ENCODE measurements at places on chromosomes 16 and 17.

DNA sequence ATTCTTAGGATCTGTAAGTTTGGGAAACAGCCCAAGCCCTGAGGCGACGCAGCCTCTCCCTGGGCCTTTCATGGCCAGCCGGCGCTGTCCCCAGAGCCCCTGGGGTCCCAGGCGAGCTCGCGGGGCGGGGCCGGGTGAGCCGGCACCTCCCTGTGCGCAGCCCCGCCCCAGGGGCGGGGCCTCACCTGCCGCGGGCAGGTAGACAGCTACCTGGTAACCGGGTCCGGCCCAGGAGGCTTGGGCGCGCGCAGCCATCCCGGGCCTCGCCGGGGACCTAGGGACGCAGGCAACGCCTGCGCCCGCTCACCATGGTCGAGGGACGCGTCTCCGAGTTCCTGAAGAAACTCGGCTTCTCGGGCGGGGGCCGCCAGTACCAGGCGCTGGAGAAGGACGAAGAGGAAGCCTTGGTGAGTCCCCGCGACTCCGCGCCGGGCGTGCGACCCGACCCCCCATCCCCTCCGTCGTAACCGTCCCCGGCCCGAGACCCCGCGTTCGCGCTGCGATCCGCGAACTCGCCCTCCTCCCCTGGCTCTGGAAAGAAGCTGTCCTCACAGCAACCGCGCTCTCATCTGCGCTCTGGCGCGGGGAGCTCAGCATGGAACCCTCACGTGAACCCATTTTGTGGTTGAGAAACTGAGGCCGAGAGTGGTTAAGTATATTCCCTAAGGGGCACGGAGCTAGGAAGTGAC is at the start of gene ATP2C2:
Gene ATP2C2, plus strand, starts transcription at position 231 of the 689 bp plus-strand sequence. Its CDS starts 78 bp downstream, at position 309.
- DNase-seq = no peak

- no peak for DNase-seq
Measured at GRCh38 chr17:76538281-76538931, 897 bp upstream of the CYGB start.

DNA sequence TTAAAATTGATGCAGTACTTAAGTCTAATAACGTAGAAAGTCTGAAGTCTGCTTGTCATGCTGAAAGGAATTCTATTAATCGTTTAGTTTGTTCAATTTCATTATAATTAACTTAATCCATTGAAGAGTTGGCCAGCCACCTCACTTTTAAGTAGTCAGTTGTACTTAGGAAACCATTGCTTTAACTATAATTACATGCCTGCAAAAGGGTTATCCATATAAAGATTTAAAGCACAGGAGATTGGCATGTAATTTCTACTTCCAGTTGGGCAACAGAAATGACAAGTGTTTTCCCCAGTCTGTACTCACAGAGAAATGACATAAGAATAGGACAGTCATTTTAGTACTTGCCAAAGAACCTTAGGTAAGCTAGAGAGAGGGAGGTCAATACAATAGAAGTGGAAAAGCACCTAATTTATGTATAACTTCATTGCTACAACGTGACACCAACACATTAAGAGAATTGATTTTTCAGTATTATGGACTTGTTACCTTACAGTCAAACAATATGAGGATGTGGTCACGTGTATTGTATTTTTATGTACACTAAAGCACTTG is 3.7 kb upstream of the USP32 start:
- DNase-seq = no peak

DNA sequence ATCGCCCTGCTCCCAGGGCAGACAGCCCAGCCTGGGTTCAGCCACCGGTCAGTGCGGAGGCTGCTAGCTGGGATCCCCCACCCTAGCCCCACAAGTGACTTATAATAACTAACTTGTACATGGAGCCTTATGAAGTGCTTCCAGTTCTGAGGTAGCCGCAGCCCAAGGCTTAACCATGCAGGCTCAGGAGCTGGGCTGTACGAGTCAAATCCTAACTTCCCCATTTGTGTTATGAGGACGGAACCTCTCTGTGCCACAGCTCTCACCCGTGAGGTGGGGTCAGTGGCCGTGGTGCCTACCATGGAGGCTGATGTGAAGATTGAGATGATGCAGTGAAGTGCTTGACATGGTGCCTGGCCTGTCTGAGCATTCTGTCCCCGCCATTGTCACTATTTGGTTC is 27.8 kb upstream of the GOSR2 start:
- no peak for DNase-seq

DNA sequence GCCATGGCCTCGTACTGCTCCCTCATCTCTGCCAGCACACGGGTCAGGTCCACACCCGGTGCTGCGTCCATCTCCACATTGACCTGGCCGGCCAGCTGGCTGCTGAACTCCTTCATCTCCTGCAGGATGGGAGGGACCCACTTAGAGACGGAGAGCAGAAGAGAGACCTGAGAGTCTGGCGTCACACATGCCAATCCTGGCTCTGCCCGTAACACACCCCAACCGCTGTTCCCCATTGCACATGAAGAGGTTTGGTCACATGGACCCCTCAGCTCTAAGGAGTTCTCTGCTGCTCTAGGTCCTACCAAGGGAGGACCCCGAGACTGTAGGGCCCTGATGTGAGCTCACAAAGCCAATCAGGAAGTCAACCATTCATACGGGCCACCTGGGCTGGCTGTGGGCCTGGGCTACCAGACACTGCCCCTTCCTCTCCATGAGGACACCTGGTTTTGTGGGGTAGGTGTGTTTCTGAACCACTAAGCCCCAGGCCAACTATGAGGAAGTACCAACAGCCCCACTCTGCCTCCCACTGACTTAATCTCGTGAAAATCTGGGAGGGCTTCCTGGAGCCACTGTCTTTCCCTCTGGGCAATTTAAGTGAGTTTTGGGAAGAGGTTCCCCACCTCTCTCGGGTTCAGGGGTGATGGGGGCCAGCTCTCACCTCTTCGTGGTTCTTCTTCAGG is 2.4 kb downstream of the KRT15 start:
- DNase-seq = no peak

- DNase-seq = no peak
Measured at GRCh38 chr17:45826919-45827588, 17.6 kb upstream of the SPPL2C start.

DNA sequence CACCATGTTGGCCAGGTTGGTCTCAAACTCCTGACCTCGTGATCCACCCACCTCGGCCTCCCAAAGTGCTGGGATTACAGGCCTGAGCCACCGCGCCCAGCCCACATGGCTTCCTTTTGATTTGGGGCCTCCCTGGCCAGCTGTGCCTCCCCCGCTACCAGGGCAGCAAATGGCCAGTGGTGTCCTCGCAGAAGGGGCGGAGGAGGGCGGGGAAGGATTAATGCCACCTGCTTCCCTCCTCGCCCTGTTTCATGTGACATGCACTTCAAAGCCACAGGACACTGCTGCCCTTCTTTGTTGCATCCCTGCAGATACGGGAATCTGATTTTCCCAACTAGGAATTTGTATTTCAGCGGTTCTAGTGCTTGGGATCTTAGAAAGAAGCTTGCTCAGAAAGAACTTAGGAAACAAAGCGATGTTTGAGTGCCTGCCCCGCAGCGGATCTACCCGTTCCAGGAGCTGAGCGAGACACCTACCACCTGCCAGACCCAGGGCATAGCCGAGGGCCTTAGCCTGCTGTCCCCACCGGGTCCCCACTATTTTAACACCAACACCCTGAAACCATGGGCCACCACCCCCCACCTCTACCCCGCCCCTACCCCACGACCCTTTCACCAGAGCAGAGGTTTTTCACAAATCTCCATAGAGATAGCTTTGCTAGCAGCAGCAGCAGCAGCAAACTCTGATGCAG is 37.7 kb upstream of the CCDC182 start:
- no peak for DNase-seq

DNA sequence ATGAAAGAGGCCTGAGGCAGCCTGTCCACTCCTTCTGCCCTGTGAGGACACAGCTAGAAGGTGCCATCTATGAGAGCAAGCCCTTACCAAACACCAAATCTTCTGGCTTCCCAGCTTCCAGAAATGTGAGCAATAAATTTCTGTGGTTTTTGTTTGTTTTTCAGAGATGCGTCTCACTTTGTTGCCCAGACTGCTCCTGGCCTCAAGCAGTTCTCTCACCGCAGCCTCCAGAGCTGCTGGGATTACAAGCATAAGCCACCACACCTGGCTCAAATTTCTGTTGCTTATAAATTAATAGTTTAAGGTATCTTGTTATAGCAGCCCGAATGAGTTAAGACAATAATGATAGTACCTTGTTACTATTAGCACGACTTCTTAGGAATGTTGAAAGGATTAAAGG is 12.5 kb upstream of the SLC16A11 start:
- no peak for DNase-seq

DNA sequence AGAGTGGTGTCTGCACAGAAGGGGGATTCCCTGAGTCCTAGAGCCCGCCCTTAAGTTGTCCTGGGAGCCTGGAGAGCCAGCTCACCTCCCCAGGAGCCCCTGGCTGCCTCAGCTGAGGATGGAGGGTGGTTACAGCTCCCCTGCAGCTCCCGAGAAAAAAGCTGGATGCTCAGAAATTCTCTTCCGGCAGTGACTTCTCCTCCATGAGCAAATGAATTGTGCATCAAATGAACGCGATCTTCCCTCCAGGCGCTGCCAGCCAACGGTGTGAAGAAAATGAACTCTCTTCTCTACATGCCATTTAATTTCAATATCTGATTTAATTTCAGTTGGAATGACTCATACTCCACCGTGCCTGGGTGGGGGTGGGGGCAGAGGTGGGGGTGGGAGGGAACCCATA is 14.3 kb upstream of the C16orf74 start:
- DNase-seq = no peak

DNA sequence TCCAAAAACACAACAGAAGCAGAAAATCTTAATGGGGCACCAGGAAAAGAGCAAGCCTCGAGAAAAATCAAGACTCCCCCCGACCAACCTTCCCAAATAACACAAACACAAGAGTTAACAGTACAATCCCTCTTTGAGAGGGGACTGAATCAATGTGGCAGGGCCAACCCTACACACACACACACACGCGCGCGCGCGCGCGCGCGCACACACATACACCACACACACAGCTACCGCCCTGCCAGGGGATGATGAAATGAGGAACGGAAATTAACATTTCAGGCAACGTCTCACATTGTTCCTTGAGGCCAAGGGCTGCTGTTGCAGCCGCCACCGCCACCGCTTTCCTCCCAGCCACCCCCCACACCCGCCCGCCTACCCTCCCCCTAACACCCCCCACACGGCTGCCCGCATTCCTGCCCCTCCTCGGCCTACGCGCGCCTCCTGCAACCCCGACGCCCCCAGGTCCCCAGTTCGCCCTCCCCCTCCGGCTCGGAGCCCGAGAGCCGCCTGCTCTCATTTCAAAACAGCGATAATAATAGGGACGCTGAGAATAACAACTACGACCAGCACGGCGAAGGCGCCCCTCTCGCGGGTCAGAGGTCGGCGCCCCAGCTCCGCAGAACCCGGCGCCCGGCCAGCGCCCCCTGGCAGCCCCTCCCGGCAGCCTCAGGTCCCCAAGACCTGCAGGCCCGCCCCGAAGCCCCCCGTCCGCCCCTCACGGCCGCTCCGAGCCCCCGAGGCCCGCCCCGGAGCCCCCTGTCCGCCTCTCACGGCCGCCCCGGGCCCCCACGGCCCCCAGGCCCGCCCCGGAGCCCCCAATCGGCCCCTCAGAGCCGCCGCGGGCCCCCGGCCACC is 1.1 kb downstream of the ANKRD11 start:
- DNase-seq = peak; percentile 94

- DNase-seq = no peak
Measured at GRCh38 chr17:71071837-71072236, 902.5 kb downstream of the KCNJ2 start.

DNA sequence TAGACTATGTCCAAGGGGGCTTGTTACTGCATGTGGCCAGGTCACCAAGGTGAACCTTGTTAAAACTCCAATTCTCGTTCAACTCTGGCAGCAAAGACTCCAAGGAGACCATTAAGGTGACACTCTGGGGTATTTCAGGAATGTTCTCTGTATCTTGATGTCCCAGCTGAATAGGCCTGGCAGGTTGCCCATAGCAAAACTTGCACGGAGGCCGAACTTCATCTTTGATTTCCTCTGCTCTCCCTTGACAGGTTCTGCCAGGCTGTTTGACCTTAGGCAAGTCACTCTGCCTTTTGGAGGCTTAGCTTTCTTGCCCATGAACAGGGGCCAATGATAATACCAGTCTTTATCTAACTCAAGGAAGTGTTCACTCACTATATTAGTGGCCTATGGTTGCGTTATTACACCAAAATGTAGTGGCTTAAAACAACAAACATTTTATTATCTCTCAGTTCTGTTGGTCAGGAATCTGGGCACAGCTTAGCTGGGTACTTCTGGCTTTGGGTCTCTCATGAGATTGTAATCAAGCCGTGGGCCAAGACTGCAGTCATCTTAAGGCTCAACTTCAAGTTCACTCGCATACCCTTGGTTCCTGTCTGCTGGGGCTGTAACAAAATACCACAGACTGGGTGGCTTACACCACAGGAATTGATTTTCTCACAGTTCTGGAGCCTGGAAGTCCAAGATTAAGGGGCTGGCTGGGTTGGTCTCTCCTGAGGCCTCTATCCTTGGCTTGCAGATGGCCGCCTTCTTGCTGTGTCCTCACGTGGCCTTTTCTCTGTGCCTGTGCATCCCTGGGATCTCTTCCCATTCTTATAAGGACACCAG is 168.5 kb downstream of the UTP18 start:
- no peak for DNase-seq

GRCh38 chr17:66670206-66670605 is 164.7 kb upstream of the CACNG5 start:
- DNase-seq = no peak

DNA sequence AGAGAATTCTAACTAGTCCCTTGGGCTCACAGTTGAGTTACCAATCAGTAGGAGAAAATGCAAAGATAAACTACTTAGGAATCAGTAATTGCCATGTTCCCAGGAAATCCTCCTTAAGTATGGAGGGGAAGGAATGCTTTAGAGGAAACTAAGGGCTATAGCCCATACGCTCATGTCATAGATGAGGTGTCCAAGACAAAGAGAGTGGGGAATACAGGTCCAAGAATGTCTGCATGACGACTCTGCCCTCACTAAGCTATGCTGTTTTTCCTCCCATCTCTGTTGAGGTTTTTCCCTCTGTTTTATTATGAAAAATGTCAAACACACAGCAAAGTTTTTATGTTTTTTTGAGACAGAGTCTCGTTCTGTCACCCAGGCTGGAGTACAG is 16.0 kb downstream of the LDHD start:
- no peak for DNase-seq

DNA sequence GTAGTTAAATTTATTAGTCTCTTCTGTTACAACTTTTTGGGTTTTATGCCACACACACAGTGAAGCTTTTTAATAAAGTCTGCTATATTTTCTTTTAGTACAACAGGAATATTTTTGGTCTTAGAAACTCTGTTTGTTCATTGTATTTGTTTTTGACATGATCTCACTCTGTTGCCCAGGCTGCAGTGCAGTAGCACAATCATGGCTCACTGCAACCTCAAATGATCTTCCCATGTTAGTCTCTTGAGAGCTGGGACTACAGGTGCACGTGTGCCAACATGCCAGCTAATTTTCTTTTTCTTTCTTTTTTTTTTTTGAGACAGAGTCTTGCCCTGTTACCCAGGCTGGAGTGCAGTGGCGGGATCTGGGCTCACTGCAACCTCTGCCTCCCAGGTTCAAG is 27.1 kb downstream of the PPM1D start:
- no peak for DNase-seq

GRCh38 chr17:19372866-19373504 is 5.3 kb upstream of the MAPK7 start:
- peak; percentile 45 for DNase-seq
